ENCODE measurements at places on chromosomes 4 and X. TPM values are rescaled to one million over a fixed set of nuclear protein-coding genes. Genes with fewer than 3 reads are reported as not detected.

DNA sequence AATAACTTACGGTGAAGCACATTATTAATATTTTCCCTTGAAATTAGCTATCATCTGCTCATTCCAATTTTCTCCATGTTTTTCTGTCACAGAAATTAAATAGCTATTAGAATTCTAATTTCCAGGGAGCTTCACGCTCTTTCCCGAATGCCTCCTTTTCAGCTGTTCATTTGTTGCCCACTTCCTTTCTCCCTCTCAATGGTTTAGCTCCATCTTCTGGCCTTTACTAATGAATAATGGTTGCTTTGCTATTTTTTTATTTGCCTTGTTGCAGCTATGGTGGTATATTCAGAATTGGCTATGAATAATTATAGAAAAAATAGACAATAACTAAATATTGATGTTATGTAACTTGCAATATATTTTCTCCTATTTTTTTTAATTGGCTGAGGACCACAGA, 70.5 kb downstream of the GRIA2 start:
- no peak for DNase-seq

GRCh38 chr4:108035691-108036090, 46.0 kb downstream of the HADH start:
- DNase-seq, result no peak

GRCh38 chr4:183438458-183439113, 5.8 kb upstream of the CDKN2AIP start:
- DNase-seq, result no peak

SPANXA2 gene
- not detected for total RNA-seq

ADH5 gene
- 136 TPM for total RNA-seq

PRDX4 gene
- 65.2 TPM for total RNA-seq

RPS6KA6 gene
- total RNA-seq, result 2.1 TPM
